Glomerular endothelial cell (primary cell): ENCODE measurements at places on chromosomes 4 and X.
A peak's percentile ranks its signal among the peaks of the same experiment; 100 is the strongest.

DNA sequence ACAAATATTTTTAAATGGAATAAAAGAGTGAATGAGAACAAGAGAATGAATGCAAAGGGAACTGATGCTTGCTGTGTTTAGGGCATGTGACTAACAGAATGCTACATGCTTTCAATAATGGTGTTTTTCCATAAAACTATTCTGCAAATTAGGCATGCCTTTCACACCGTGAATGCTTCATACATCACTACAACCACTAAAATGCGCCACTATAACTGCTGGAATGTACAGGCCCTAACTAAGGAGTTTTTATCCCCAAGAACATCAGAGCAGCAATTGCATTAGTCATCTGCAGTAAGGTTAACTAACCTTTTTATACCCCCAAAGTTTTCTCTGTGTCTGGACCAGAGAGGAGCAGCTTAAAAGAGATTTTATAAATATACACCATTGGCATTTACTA, 190.4 kb downstream of the ARAP2 start:
- DNase-seq: no peak

- DNase-seq: no peak
These were observed 146.3 kb upstream of the STX18 start for GRCh38 chr4:4687935-4688727.

DNA sequence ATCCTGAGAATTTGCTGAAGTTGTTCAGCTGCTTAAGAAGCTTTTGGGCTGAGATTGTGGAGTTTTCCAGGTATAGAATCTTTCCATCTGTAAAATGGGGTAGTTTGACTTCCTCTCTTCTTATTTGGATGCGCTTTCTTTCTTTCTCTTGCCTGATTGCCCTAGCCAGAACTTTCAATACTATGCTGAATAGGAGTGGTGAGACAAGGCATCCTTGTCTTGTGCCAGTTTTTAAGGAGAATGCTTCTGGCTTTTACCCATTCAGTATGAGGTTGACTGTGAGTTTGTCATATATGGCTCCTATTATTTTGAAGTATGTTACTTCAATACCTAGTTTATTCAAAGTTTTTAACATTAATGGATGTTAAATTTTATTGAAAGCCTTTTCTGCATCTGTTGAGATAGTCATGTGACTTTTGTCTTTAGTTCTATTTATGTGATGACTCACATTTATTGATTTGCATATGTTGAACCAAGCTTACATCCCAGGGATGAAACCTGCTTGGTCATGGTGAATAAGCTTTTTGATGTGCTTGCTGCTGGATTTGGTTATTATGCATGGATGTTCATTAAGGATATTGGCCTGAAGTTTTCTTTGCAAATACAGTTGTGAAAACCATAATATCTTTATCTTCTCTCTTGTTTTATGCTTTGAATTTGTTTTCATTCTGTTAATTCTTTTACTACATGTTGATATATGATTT, 573.8 kb upstream of the NDST4 start:
- DNase-seq: no peak

DNA sequence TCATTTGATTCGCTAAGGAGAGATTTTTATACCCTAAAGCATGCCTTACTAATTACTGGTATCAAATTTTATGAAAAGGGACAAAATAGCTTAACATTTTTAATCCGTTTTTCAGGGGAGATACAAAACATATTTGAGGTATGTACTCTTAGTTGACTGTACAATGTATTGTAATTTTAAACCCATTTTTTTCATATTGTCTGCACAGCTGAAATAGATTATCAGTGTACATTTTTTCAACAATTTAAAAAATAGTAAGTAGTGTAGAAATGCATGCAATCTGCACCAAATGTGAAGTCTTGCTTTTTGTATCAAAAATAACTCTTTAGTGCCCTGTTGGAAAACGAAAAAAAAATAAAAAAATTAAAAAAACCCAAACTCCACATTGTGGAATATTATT, 82.2 kb downstream of the TENM3 start:
- DNase-seq: no peak

- no peak for DNase-seq
These were observed 14.2 kb upstream of the TFDP3 start for GRCh38 chrX:133232331-133232730.

DNA sequence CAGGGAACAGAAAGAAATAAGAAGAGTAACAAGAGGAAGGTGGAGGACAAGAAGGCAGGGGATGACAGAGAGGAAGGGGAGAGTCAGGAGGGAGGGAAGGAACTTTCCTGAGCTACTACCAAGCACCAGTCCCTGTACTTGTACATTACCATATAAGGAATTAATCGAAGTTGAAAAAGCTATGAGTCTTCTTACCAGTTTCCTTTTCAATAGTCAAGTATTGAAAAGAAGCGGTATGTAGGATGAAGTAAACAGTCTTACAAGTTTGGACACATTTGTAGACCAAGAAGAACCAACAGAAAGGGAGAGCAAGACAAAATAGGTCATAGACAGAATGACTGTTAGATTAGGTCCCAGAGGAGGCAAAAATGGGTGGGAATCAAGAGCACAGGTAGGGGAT, 629.7 kb upstream of the DIPK2B start:
- DNase-seq: no peak

DNA sequence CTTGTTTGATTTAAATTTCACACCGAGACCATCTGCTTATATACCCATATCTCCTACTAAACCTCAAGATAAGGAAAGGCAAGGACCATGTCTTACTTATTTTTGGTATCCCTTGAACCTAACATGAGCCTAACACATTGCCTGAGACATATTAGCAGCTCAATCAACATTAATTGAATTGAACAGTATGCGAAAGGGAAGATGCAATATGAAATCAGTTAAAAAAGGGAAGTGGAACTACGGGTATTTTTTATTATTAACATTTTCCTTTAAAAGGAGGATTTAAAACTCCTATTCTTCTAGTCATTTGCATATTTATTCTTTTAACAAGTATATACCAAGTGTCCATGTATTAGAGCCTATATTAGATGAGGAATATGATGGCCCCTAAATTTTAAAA, 197.0 kb downstream of the CAMK2D start:
- no peak for DNase-seq

- no peak for DNase-seq
These were observed 23.1 kb upstream of the MECP2 start for GRCh38 chrX:154120567-154120966.

DNA sequence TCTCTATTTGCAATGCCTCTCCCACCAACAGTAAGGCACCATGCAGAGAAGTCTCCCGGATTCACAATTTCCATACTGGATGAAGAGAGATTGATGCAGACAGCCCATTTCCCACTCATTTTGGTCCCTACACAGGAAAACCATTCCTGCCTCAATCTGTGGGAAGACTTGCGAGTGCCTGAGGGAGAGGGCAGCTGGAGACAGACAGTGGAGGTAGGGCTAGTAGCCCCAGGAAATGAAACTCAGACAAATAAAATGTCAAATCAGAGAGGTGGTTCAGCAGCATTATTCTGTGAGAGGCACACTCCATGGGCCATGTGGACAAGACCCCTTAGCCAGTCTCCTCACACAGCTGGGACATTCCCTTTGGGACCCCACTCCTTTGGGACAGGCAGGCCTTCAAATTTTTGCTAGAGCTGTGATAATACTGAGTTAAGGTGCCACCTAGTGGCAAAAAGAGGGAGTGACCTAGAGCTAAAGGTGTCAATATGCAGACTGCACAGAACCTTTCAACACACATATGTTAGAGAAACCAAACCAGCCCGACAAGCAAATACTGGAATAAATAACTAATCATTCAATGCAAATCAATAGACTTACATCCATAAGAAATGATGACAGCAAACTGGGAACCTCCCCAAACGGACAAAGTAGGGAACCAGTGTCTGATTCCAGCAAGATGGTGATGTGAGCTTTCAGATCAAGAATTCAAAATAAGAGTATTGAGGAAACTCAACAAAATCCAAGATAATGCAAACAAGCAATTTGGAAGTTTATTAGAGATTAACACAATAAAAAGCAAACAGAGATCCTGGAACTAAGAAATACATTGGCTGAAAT, 1865.3 kb upstream of the AGA start:
- DNase-seq: peak; percentile 2

DNA sequence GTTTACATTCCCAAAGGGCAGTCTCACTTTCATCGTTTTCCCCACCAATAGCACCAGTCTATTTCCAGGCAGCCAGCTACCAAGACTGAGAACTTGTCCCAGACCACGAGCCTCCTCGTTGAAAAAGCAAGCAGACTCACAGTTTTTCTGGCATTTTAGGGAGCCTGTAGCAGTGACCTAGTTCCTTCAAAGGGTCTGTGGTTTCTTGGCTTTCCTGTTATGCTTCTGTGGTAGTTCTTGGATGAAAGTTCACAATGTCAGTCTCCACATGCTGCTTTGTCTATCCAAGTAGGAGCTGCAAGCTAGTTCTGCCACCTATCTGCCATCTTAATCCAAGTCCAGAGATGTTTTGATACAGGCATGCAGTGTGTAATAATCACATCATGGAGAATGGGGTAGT, 151.6 kb upstream of the ZC4H2 start:
- DNase-seq: no peak

DNA sequence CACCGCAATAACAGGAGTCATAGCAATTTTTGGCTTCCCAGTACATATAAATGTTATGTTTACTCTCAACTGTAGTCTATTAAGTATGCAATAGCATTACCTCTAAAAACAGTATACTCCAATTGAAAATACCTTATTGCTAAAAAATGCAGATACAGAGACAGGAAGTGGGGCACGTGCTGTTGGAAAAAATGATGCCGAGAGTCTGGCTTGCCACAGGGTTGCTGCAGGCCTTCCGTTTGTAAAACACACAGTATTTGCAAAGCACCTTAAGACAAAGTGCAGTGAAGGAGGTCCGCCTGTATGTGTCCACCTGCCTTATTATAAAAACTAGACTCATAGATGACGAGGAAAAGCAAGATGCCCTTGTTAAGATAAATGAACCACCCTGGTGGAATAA, 23.5 kb downstream of the CD99 start:
- DNase-seq: no peak

- no peak for DNase-seq
These were observed 29.0 kb downstream of the TFDP3 start for GRCh38 chrX:133189195-133189594.

DNA sequence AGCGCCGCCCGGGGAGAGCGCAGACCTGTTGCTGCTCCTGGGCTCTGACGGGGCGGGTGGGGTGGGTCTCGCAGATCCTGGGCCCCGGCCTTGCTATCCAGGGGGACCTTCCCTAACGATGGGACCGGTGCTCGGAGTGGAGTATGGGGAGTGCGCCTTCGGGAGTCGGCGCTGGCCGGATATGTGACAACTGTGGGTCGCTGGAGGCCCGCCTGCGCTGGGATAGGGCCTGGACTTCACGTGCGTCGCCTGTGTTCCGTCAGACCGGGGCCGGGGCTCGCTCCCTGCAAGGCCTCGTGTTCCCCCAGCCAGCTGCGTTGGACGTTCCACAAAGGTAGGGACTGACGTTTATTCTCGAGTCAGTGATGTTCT, 1.3 kb downstream of the TBL1X start:
- no peak for DNase-seq

DNA sequence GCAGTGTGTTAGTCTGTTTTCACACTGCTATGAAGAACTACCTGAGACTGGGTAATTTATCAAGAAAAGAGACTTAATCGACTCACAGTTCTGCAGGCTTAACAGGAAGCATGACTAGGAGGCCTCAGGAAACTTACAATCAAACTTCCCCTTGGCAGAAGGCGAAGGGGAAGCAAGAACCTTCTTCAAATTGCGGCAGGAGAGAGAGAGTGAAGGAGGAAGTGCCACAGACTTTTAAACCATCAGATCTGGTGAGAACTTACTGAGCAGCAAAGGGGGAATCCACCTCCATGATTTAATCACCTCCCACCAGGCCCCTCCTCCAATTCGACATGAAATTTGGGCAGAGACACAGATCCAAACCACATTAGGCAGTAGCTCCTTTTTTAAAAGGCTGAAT, 59.2 kb upstream of the LEF1 start:
- DNase-seq: no peak

GRCh38 chr4:86973668-86974067, 38.9 kb downstream of the AFF1 start:
- no peak for DNase-seq

GRCh38 chrX:104660092-104660491, 94.1 kb downstream of the IL1RAPL2 start:
- no peak for DNase-seq
